ENCODE measurements at places on chromosomes 5 and 9.

GRCh38 chr9:128713411-128713780 is 10.5 kb downstream of the ZDHHC12 start:
- no peak for DNase-seq

GRCh38 chr5:13955896-13956295 is 11.4 kb upstream of the DNAH5 start:
- no peak for DNase-seq

DNA sequence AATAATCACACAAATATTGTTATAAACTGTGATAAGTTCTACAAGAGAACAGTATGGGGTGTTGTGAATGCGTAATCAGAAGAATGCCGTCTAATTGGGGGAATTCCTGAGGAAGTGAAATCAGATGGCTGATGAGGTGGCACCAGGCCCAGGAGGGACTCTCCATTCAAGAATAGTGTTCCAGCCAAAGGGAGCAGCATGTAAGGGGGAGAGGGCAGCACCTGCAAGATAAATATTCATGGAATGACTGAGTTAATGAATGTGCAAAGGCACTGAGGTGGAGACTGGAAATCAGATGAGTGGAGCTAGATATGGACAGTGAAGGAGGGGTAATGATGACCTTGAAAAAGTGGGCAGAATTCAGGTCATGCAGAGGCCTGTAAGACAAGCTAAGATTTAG is 250.6 kb downstream of the ARRDC3 start:
- no peak for DNase-seq

GRCh38 chr5:172114875-172115422 is 73.1 kb downstream of the STK10 start:
- no peak for DNase-seq

GRCh38 chr9:5834214-5834613 is 1.3 kb upstream of the ERMP1 start:
- no peak for DNase-seq

GRCh38 chr9:38724754-38725153 is 4.8 kb upstream of the FAM240B start:
- DNase-seq = no peak

DNA sequence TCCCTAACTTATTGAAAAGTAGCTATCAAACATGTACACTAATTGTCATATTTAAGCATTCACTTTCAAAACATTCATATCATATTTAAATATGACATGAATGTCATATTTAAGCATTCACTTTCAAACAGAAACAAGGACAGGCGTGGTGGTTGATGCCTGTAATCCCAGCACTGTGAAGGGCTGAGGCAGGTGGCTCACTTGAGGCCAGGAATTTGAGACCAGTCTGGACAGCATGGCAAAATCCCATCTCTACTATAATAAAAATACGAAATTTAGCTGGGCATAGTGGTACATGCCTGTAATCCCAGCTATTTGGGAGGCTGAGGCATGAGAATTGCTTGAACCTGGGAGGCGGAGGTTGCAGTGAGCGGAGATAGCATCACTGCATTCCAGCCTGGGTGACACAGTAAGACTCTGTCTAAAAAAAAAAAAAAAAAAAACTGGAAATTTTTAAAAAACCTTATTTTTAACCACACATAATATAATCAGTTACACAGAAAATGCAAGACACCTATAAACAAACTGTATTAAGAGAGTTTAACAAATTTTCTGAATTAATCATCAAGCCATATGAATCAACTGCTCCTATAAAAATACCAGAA is 88.1 kb downstream of the LPAR1 start:
- no peak for DNase-seq

- DNase-seq = no peak
Observed at GRCh38 chr5:129246088-129246487, 151.5 kb downstream of the ISOC1 start.

DNA sequence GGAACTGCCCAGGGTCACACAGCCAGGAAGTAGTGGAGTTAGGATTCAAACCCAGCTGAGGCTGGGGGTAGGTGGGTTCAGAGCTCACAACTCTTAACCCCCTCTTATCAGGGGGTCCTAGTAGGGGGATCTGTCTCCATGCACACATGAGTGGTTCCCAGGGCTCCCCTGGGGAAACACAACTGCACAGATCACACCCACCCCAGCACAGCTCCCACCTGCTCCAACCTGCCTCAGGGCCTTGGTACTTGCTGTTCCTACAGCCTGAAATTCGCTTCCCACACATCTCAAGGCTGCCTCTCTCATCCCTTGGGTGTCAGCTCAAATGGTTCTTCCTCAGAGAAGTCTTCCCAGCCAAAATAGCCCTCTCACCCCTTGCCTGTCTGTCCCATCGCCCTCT is 4.8 kb downstream of the SNCB start:
- no peak for DNase-seq

DNA sequence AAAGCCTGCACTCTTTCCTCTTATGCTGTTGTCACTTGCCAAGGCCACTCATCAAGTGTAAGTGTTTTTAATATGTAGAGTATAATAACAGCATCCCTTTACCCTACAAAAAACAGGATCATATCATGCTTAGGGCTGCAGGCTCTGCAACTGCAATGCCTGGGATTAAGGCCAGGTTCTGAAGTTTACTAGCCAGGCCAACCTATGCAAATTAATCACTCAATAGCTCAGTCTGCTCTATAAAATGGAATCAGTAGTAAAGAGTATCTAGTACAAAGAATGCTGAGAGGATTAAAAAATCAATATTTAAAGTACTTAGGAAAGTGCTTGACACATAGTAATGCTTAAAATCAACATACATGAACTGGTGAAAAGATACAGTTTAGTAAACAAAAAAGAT is 253.3 kb downstream of the EDIL3 start:
- no peak for DNase-seq

GRCh38 chr5:114471529-114471928 is 109.7 kb downstream of the KCNN2 start:
- DNase-seq = no peak

DNA sequence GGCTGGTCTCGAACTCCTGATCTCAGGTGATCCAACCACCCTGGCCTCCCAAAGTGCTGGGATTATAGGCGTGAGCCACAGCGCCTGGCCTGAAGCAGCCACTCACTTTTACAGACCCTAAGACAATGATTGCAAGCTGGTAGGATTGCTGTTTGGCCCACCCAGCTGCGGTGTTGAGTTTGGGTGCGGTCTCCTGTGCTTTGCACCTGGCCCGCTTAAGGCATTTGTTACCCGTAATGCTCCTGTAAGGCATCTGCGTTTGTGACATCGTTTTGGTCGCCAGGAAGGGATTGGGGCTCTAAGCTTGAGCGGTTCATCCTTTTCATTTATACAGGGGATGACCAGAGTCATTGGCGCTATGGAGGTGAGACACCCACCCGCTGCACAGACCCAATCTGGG is 1.5 kb downstream of the CA9 start:
- DNase-seq = no peak

DNA sequence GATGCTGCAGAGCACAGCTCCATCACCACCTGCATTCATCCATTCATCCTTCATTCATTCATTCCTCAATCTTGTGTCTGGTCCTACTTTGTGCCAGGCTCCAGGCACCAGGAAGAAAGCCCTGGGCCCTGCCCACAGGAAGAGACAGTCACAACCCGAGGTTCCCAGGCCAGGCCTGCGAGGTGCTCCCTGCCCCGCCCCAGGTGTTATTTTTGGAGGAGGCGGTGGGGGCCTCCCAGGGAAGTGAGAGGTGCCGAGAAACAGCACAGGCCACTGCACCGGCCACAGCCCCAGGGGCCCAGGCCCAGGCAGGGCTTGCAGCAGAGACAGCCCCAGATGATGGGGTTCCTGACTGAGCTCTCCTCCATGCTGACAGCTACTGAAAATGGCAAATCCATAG is 33.4 kb downstream of the VAV2 start:
- no peak for DNase-seq

GRCh38 chr9:94945197-94946144 is 219.0 kb downstream of the AOPEP start:
- DNase-seq = no peak

DNA sequence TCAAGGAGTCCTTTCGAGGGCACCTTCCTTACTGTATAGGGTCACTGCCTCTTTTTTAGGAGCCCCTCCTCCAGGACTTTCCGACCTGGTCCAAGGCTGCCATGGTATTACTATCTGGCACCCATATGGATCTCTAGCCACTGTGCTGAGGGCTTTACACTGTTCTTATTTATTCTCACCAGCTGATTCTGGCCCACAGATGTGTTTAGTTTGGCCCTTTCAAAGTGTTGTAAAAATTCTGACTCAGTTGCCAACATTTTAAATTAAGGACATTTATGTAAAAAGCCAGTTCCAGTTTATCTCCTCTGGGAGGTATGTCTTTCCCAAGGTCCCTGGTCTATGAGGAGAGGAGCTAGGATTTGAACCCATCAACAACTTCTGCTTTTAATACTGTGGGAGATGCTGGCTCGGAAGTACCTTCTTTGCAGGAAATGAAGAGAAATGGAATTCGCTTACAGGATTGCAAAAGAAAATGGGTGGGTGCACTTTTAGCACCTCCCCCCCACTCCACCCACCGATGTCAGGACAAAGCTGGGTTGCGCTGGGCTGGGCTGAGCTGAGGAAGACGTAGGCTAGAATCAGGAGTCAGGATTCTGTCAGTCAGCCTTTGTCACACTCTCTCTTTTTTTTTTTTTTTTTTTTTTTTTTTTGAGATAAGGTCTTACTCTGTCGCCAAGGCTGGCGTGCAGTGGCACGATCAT is 7.8 kb downstream of the JADE2 start:
- DNase-seq = no peak

DNA sequence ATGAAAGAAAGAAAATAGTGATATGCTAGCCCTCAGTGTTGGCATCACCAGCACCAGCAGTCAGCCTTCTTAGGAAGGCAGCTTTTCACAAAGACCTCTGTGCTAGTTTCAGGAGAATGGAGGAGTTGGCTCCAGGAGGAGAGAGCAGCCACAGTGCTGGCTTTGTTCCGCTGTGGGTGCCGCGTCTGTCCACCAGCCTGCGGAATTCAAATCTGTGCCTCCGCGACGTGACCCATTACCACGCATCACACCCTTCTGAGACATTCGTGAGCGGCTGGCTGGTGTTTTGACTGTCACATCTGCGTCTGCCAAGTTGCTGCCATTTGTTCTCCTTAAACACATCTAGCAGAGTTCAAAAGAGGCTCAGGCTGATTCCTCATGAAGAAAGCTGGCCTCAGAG is 34.4 kb downstream of the SNX18 start:
- no peak for DNase-seq

- no peak for DNase-seq
Observed at GRCh38 chr5:173786286-173787187, 101.6 kb upstream of the CPEB4 start.

DNA sequence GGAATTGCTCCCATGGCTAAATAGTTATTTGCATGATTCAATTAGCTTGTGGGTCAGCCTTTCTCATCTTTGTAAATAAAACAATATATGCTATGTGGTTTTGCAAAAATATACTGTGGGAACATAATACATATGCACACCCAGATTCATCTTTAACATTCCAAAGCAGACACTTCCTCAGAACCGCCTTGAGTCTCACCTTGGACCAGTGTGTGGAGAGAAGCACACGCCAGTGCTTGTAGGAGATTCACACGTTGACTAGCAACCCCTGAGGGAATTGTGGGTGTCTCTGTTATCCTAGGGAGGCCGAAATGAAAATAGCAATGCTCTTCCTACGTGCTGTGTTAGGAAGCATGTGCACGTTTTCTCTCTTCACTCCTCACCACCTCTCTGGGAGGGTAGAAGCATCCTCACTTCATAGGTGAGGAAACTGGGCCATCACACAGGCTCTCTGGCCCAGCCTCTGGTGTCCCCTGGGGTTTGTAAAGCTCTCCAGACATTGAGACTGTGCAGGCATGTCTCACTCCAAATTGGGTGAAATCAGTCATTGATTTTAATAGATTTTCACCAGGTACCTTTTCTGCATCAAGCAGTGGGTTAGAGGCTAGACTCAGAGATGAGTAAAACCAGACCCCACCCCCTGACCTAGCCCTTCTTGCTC is 221.7 kb downstream of the PBX3 start:
- DNase-seq = no peak

GRCh38 chr5:2223303-2223702 is 340.6 kb upstream of the IRX4 start:
- DNase-seq = no peak

GRCh38 chr9:126109575-126109974 is 217.1 kb upstream of the MVB12B start:
- no peak for DNase-seq

DNA sequence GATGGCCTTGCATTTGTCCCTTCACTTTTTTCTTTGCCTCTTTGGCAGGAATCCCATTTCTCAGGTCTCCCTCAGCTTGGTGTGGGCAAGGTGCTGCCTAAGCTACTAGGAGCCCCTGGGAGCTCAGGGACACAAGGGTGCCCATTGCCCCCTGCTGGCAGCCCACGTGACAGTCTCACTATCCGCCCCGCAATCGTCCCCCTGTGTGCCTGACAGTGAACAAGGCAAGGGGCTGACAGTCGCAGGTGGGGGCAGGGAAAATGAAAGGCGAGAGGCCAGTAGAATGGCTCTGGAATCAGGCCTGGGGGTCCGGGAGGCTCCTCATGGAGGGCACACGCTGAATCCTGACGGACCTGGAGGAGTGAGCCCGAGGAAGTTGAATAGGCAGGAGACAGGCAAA is 2.0 kb upstream of the PCDH12 start:
- no peak for DNase-seq

GRCh38 chr5:176733406-176734262 is 76.7 kb upstream of the UNC5A start:
- no peak for DNase-seq

- DNase-seq = no peak
Observed at GRCh38 chr5:139877129-139877597, 81.6 kb downstream of the PSD2 start.

- no peak for DNase-seq
Observed at GRCh38 chr5:113807427-113807991, 294.0 kb downstream of the YTHDC2 start.

DNA sequence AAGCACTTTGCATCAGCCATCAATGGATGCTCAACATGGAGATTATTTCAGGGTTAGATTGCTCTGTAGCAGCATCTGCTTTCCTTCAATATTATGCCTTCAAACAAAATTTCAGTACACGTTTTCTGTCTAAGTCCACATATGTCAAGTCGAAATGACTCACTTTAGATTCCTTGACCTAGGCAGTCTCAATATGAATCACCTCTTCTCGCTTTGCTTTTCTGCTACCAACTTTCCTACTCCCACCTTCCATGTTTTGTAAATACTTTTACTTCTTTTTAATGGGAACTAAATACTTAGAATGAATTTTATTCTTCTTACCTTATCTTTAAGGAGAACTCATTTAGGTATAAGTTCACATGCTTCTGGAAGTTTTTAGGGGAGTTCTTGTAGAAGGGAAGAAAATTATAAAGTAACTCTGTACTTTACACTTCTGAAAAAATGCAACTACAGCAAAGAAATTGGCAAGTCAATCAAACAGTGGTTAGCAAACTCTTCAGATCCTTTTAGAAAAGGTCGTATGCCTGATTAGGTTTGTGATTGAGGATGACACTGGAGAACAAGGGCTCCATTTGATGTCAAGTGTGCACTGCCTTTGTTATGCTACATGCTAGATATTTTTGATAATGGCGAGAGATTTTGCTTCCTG is 478.5 kb upstream of the SMARCA2 start:
- DNase-seq = no peak

- no peak for DNase-seq
Observed at GRCh38 chr9:27293996-27294395, 3.0 kb downstream of the EQTN start.

Data from renal pelvis (tissue), 12 donors.